A549 treated with ZK216348 at 1 μM for 4 hours (cell line): ENCODE measurements at places on chromosomes 7 and 10. TPM values are rescaled to one million over a fixed set of nuclear protein-coding genes. Genes with fewer than 3 reads are reported as not detected.

Gene CPXM2
- total RNA-seq, result not detected in 5 replicates

Gene C7orf33
- total RNA-seq, result not detected in 5 replicates

Gene IGFBP1
- total RNA-seq, result 28.6 to 49.0 TPM (median 45.4 TPM) in 5 replicates

Gene SNX8
- total RNA-seq, result 61.0 to 101 TPM (median 87.3 TPM) in 5 replicates

Gene DNAJC12
- total RNA-seq, result 49.3 to 85.7 TPM (median 60.1 TPM) in 5 replicates

Gene PSPH
- 21.5 to 32.4 TPM (median 25.5 TPM) in 5 replicates for total RNA-seq

Gene GTPBP10
- total RNA-seq, result 18.4 to 28.0 TPM (median 24.6 TPM) in 5 replicates

Gene LIPJ
- total RNA-seq, result not detected in 5 replicates

Gene MAPK8
- total RNA-seq, result 30.0 to 49.3 TPM (median 37.1 TPM) in 5 replicates

Gene GOLGA7B
- total RNA-seq, result 2.9 to 4.5 TPM (median 4.0 TPM) in 5 replicates

Gene CALHM3
- total RNA-seq, result 0.27 to 0.55 TPM (median 0.32 TPM) in 5 replicates

Gene BAMBI
- 9.5 to 14.8 TPM (median 12.9 TPM) in 5 replicates for total RNA-seq

Gene DDC
- total RNA-seq, result 0.67 to 1.4 TPM (median 1.2 TPM) in 5 replicates

Gene GSTO2
- 2.1 to 2.7 TPM (median 2.3 TPM) in 5 replicates for total RNA-seq

Gene DOCK4
- 4.0 to 7.8 TPM (median 7.2 TPM) in 5 replicates for total RNA-seq

Gene ABCA13
- 0.05 to 0.07 TPM in 2 of 5 replicates, not detected in the others for total RNA-seq

Gene GDF10
- total RNA-seq, result 0.05 to 0.19 TPM (median 0.11 TPM) in 4 of 5 replicates, not detected in the other

Gene TMEM184A
- total RNA-seq, result 6.8 to 14.2 TPM (median 11.3 TPM) in 5 replicates

Gene NFE2L3
- total RNA-seq, result 6.6 to 12.5 TPM (median 8.4 TPM) in 5 replicates

Gene IFIT1B
- not detected in 5 replicates for total RNA-seq

Gene COL26A1
- 0.18 to 0.62 TPM (median 0.44 TPM) in 5 replicates for total RNA-seq

Gene HHEX
- 12.8 to 15.5 TPM (median 14.1 TPM) in 5 replicates for total RNA-seq

Gene SLC4A2
- 149 to 300 TPM (median 293 TPM) in 5 replicates for total RNA-seq

Gene SLC16A9
- 0.08 to 0.26 TPM (median 0.13 TPM) in 5 replicates for total RNA-seq

Gene CDHR1
- 0.06 to 0.14 TPM (median 0.10 TPM) in 4 of 5 replicates, not detected in the other for total RNA-seq

Gene ATAD1
- total RNA-seq, result 31.2 to 51.4 TPM (median 42.9 TPM) in 5 replicates

Gene C10orf62
- 0.15 TPM in 1 of 5 replicates, not detected in the others for total RNA-seq

Gene CUZD1
- 0.96 to 1.6 TPM (median 1.4 TPM) in 5 replicates for total RNA-seq

Gene FAM25G
- total RNA-seq, result 3.8 TPM in 1 of 5 replicates, not detected in the others

Gene STEAP1
- total RNA-seq, result 13.1 to 14.5 TPM (median 13.4 TPM) in 5 replicates

Gene ADRB1
- 0.70 to 1.4 TPM (median 1.2 TPM) in 5 replicates for total RNA-seq

Gene SPDYE8
- not detected in 5 replicates for total RNA-seq

Gene INSYN2A
- total RNA-seq, result 1.1 to 2.1 TPM (median 1.7 TPM) in 5 replicates

Gene ADAM22
- total RNA-seq, result 0.06 to 0.42 TPM (median 0.20 TPM) in 5 replicates

Gene DPY19L1
- 25.6 to 54.0 TPM (median 45.7 TPM) in 5 replicates for total RNA-seq

Gene OGDH
- total RNA-seq, result 20.8 to 37.6 TPM (median 31.5 TPM) in 5 replicates

Gene LRRC61
- total RNA-seq, result 0.09 to 0.17 TPM (median 0.14 TPM) in 4 of 5 replicates, not detected in the other

Gene FKBP6
- not detected in 5 replicates for total RNA-seq

Gene TMEM229A
- total RNA-seq, result not detected in 5 replicates

Gene MALSU1
- 67.7 to 91.6 TPM (median 89.2 TPM) in 5 replicates for total RNA-seq

Gene FAS
- total RNA-seq, result 29.0 to 39.0 TPM (median 33.9 TPM) in 5 replicates

Gene SERPINE1
- 1,301 to 1,792 TPM (median 1,475 TPM) in 5 replicates for total RNA-seq

Gene SP4
- total RNA-seq, result 0.92 to 2.5 TPM (median 1.2 TPM) in 5 replicates

Gene GPR146
- total RNA-seq, result 0.68 to 2.3 TPM (median 1.7 TPM) in 5 replicates

Gene GCK
- not detected in 5 replicates for total RNA-seq

Gene WNT8B
- 0.07 TPM in 1 of 5 replicates, not detected in the others for total RNA-seq

Gene MBL2
- not detected in 5 replicates for total RNA-seq

Gene ELN
- 0.08 to 0.13 TPM (median 0.12 TPM) in 5 replicates for total RNA-seq

Gene TDRD1
- total RNA-seq, result not detected in 5 replicates

Gene PON1
- 0.37 to 1.5 TPM (median 0.92 TPM) in 5 replicates for total RNA-seq

Gene RBM28
- 55.3 to 75.3 TPM (median 56.3 TPM) in 5 replicates for total RNA-seq

Gene WDR86
- total RNA-seq, result 0.13 to 0.23 TPM (median 0.18 TPM) in 3 of 5 replicates, not detected in the others

Gene GPR85
- not detected in 5 replicates for total RNA-seq

Gene MLXIPL
- 0.38 to 1.5 TPM (median 0.91 TPM) in 5 replicates for total RNA-seq

Gene TMEM176A
- not detected in 5 replicates for total RNA-seq

Gene SFRP4
- total RNA-seq, result 2.5 to 7.7 TPM (median 5.3 TPM) in 5 replicates

Gene ANKRD30A
- 0.33 to 1.0 TPM (median 0.80 TPM) in 5 replicates for total RNA-seq

Gene LBX1
- not detected in 5 replicates for total RNA-seq
